Fibroblast of pulmonary artery (primary cell): ENCODE measurements at places on chromosomes 7 and 10.

GRCh38 chr7:55400191-55400590 lies 35.1 kb downstream of the LANCL2 start:
- no peak for DNase-seq

GRCh38 chr7:58087536-58088190 lies 637.7 kb downstream of the ZNF716 start:
- no peak for DNase-seq

- no peak for DNase-seq
Observed at GRCh38 chr7:29204491-29205272, 10.1 kb downstream of the CHN2 start.

GRCh38 chr7:39417642-39418041 lies 148.6 kb upstream of the YAE1 start:
- no peak for DNase-seq

- DNase-seq: no peak
Observed at GRCh38 chr10:100654782-100655325, 90.5 kb upstream of the PAX2 start.

GRCh38 chr7:155448632-155449007 lies 9.3 kb upstream of the EN2 start:
- DNase-seq: no peak

DNA sequence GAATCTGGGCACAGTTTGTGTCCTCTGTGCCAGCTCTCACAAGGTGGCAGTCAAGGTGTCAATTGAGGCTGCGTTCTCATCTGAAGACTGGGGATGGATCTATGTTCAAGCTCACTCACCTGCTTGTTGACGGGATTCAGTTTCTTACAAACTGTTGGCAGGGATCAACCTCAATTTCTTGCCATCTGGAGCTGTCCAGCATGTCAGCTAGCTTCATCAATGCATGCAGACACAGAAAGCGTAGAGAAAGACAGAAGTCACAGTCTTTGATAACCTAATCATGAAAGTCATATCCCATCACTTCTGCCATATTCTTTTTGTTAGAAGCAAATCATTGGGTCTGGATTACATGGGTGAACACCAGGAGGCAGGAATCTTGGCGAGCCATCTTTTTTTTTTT lies 32.0 kb upstream of the WAPL start:
- no peak for DNase-seq

- DNase-seq: peak; percentile 23
Observed at GRCh38 chr7:148135116-148135515, 455.4 kb upstream of the C7orf33 start.

- DNase-seq: peak; percentile 50
Observed at GRCh38 chr10:29736366-29737073, 101.7 kb upstream of the SVIL start.

DNA sequence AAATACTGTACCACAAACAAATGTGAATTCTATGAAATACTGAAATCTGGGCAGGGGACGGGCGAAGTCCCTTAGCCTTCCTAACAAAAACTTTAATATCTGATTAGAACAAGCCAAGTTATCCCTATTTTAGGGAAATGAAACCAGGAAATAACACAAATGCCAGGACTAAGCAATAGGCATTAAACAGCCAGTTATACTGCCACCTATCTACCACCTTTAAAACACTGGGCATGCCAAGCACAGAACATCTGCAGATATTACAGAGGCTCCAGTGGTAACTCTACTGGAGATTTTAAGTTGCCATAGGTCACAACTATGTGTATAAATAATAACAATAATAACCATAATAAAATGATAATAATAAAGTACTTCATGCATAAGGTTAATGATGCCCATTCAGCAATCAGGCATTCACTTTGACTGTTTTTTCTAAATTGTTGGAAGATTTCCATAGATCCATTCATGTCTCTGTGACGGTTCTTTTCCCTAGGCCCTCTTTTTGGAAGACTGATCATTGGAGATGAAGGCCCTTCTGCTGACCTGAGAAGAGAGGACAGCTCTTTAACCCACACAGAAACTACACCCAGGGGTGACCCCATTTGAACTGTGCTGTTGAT lies 195.7 kb downstream of the CACNA2D1 start:
- peak; percentile 36 for DNase-seq

DNA sequence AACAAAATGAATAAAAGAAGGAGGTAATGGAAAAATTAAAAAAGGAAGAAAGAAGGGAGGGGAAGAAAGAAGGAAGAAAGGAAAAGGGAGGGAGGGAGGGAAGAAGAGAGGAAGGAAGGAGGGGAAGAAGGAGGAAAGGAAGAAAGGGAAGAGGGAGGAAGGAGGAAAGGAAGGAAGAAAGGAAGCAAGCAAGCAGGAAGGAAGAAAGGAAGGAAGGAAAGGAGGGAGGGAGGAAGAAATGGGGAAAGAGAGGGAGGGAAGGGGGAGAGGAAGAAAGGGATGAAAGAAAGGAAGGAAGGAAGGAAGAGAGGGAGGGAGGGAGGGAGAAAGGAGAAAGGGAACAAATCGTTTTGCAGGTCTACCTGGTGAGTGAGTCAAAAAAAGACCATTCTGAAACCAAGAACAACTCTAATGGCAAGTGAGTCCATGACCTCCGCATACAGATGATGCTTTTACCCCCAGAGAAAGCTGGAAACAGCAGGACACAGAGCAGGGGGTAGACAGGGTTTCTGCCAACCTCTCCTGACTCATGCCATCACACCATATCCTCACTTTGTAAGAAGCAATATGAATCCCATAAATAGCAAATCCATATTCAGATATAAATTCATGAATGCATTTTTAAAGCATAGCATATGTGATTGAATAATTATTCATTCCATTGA lies 1112.9 kb upstream of the AUTS2 start:
- no peak for DNase-seq

DNA sequence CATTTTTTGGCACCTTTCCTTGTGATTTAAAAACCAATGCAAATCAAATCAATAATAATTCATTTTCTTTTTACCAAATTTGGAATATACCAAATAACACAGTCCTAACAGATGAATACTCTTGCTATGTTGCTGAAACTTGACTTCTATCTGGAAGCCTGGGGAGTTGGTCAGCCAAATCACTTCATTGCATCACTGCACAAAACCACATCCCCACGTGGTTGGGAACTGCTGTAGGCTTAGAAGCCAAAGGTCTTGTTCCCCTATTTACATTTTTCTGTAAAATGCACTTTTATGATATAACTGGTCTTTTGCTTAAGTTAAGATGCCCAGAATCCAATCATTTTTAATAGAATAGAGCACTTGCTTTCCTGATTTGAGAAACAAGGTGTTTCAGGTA lies 15.2 kb downstream of the GPR85 start:
- DNase-seq: peak; percentile 8

DNA sequence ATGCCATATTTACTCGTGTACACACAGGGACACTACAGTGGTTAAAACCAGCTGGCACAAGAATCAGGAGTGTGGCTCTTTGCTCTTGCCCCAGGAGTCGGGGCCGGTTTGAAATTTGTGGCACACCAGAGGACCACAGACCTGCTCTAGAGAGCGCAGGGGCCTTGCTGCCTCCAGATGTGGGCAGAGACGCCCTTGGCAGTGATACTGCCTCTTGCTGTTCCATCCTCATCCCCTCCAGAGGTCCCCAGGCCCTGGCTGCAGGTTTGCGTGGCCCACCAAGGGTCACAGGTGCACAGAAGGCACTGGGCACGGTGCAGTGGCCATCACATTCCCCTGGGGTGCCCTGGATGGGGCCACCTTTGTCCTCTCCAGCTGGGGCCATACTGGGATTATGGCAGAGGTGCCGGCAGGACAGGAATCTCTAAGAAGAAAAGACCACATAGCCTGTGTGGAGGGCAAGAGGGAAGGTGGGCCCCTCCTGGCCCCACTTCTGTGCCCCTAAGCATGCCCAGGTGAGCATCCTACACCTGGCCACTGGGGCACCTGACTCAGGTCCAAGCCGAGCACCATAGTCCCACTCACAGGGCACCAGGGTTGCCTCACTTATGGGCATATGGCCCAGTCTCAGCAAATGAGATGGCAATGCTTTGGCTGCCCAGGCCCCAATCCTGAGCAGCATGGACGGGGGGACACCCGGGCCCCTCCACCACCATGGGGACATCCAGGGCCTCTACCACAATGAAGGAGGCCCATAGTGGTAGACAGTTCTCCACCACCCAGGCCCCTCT lies 45.6 kb downstream of the FOXL3 start:
- no peak for DNase-seq

GRCh38 chr7:119572132-119572531 lies 700.8 kb upstream of the KCND2 start:
- no peak for DNase-seq

DNA sequence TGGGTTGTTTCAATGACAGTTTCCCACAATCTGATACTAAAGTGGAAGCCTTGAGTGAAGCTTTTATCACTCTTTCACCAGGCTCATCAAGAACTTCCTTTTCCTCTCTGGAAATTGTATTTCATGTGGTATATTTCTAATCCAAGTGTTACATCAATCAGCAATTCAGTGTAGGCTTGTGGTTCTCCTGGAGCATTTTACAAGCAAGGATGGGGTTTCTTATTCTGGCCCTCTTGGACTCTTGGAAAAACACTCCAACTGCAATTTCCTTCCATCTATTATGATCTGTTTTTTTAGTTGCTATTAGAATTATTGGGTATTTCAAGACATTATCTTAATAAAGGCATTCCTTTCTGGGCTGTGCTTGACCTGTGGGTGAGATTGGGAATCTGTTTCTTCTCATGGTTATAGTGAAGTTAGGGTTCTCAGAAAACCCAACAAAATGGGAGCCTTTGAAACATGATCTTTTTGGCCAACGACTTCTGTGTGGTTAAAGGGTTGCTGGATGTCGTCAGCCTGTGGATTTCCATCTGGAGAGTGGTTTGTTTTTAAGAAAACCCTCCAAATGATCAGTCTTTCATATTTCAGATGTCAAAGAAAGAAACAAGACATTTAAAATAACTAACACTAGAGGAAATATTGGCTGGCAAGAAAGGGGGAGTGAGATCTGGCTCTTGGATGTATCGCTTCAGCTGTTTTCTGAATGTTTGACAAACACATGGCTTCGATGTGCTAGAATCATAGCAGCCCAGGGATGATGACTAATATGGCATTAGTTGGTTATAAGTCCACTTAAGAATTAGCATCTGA lies 540.2 kb downstream of the LRMDA start:
- DNase-seq: peak; percentile 19

- DNase-seq: peak; percentile 3
Observed at GRCh38 chr10:51260376-51260775, 186.1 kb downstream of the PRKG1 start.

- DNase-seq: no peak
Observed at GRCh38 chr7:35253460-35253709, 515 bp downstream of the TBX20 start.

- no peak for DNase-seq
Observed at GRCh38 chr10:49471532-49471931, 67.4 kb downstream of the ERCC6 start.
